Spinal cord (tissue), 10 donors: ENCODE measurements at places on chromosomes 11 and 22. TPM values are rescaled to one million over a fixed set of nuclear protein-coding genes. Genes with fewer than 3 reads are reported as not detected.

FAT3 gene
- 44.5 TPM for total RNA-seq

DNA sequence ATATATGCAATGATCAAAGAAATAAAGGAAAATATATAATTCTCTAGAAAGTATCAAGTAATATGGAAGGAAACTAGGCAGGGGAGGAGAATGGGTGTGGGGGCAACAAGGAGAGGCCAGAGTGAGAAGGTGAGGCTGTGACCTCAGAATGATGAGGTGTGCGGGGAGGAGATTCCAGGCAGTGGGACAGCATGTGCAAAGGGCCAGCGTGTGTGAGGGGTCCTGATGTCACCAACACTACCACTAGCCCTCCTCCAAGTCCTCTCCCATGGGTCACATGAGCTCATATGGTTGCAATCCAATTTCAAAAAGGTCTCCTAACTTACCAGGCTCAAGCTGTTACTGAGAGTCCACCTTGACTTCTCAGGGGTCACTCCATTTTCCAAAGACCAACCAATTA is 463.9 kb downstream of the MN1 start:
- no peak for DNase-seq
- H3K36me3 ChIP-seq = no peaks in the 10 kb centered on the region
- H3K27me3 ChIP-seq = no peaks in the 10 kb centered on the region
- no peak overlapping the region for H3K4me3 ChIP-seq

DNA sequence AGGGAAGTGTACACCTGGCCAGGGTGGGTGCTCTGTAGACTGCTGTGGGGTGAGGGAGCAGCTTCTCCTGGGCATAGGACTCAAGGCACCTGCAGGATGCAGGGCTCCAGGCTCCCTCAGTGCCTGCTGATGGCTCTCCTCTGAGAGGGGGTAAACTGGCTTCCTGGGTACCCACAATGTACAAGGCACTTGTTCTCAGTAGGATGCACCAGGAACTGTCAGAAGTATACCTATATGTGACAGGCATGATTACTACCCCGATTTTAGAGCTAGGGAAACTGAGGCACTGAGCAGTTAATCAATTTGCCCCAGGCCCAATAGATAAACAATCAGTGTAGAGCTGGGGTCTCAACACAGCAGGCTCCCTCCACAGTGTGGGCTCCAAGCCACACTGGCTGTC is 31.4 kb upstream of the GNAZ start:
- peaks cover 2% of the 10 kb centered on the region for H3K4me1 ChIP-seq
- no peaks in the 10 kb centered on the region for H3K27me3 ChIP-seq
- no peak overlapping the region for H3K27ac ChIP-seq
- no peak for DNase-seq

CALCA gene
- total RNA-seq = 17.6 TPM

DMC1 gene
- 3.9 TPM for total RNA-seq

GRCh38 chr22:42881982-42882656 is 25.0 kb upstream of the ARFGAP3 start:
- no peaks in the 10 kb centered on the region for H3K4me1 ChIP-seq
- H3K27me3 ChIP-seq = no peaks in the 10 kb centered on the region
- H3K36me3 ChIP-seq = peaks cover 91% of the 10 kb centered on the region

DNA sequence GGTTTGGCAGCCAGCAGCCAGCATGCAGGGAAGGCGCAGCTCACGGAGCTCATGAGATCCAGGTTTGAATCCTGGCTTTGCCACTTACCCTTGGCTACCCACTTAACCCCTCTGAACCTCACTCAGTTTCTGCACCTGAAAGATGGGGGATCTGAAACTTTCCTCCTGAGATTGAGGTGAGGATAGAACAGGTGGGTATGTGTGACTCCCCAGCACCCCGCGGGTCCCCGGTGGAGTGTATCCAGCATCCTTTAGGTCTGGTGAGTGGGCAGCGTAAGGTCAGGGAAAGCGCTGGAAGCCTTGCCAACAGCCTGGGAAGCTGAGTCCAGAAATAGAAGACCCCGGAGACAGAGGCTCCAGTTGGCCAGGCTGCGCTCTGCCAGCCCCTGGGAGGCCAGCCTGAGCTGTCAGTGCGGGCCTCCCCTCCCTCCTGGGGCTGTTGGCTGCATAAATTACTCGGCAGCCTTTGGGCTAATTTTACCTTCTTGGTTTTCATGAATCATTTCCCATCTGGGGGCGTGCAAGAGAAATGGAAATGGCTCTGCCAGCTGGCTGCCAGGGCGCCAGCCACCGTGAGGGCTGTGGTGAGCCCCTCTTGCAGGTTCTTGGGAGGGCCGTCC is 17.6 kb downstream of the PRDM11 start:
- no peaks in the 10 kb centered on the region for H3K27me3 ChIP-seq
- peaks cover 66% of the 10 kb centered on the region for H3K4me1 ChIP-seq
- no peak overlapping the region for H3K4me3 ChIP-seq
- no peak for DNase-seq
- peaks cover 10% of the 10 kb centered on the region for H3K36me3 ChIP-seq
- H3K27ac ChIP-seq = no peak overlapping the region
